ENCODE measurements at places on chromosomes 2 and 18.

DNA sequence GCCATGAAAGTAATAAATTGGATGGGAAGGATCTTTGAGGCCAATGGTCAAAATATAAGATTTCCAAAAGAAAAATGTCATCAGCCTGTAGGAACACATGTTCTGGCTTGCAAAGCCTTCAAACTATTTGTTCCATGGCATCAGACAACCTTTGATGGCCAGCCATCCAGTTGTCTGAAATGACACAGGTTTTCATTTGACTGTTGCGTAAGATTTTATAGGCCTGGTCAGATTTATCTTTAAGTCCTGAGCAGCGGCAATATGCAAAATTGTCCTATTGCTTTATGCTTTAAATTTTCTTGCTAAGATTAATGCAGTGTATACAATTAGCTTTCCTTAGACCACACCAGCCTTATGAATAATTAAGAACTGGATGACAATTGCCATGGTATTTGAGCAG lies 167.1 kb downstream of the AGPS start:
- DNase-seq, result no peak

GRCh38 chr18:74942319-74942910 lies 266.5 kb downstream of the PTGR3 start:
- DNase-seq, result no peak

DNA sequence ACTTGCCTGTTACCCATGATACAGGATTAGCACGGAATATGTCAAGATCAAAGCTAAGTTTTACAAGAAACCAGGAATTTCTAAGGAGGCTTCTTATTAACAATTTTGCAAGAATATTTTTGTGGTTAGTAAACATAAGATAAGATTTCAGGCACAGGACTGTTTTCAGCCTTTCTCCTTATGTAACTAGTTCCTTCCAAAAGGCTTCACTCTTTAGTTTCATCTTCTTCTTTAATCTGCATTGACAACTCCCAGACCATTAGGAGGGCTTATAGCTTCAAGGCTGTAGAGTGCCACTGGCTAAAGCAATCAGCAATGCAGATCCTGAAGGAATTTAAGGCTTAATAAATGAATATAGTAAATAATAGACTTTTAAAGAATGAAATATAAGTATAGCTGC lies 29.3 kb downstream of the SLC14A1 start:
- no peak for DNase-seq

- no peak for DNase-seq
Measured at GRCh38 chr2:133515271-133515670, 53.0 kb downstream of the NCKAP5 start.

DNA sequence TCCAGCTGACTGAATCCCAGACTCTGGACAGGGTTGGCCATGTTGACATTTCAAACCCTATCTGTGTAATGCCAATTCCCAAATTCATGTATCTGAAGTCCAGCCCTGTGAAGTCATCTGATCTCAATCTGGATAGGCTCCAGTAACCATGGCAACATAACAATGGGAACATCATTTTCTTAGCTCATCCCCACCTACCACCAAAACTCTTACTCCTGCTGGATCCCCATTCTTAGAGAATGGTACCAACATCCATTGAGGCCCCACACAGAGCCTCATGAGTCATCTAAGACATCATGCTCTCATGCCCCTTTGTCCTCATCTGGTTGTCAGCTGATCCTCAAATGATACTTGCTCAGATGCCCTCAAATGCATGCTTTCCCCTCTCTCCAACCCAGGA lies 58.9 kb upstream of the TEX51 start:
- DNase-seq, result no peak

GRCh38 chr2:48205137-48205798 lies 299.0 kb upstream of the FBXO11 start:
- no peak for DNase-seq

GRCh38 chr2:32932825-32933755 lies 13.7 kb upstream of the LTBP1 start:
- DNase-seq, result no peak

DNA sequence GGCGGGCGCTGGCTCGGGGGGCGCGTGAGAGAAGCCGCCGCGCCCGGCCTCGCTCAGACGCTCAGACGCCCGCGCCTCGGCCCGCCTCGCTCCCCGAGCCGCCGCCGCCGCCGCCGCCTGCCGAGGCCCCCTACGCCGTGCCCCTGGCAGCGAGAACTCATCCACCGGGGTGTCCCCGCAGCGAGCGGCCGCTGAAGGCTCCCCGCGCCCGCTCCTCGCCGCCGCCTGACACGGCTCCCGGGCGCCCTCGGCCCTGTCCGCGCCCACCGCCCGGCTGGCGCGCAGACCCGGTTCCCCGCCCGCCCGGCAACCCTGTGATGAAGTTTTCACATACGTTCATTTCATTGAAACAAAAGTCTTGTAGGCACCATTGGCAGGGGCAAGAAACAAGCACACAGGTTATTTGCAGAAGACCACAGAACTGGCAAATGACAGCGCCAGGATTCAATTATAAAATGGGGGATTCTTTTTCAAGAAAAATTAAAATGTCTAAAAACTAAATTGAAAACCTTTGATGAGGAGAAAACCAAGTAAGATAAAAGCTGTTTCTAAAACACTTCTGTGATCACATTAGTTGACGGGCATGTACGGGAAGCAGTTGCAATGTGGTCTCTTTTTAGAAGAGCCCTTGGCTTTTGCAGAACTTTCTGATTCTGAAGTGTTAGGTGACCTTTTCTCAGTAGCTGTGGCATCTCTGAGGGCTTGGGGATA lies 50.5 kb upstream of the TUBA3D start:
- no peak for DNase-seq

- peak; percentile 69 for DNase-seq
Measured at GRCh38 chr2:237674731-237675276, 47.4 kb downstream of the LRRFIP1 start.

DNA sequence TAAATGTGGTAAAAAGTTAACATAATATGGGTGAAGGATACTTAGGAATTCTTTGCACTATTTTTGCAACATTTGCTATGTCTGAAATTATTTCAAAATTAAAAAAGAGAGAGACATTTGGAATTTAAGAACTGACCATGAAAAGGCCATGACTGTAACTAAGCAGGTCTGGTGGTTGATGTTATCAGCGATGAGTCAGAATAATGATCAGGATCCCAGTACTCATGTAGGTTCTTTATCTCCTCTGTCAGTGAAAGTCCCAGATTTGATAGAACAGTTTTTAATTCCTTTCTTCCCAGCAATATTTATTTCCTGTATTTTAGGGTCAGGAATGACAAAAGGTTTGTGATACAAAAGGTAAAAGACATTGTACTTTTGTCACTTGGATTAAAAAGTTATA lies 242.4 kb upstream of the ZNF521 start:
- DNase-seq, result no peak

DNA sequence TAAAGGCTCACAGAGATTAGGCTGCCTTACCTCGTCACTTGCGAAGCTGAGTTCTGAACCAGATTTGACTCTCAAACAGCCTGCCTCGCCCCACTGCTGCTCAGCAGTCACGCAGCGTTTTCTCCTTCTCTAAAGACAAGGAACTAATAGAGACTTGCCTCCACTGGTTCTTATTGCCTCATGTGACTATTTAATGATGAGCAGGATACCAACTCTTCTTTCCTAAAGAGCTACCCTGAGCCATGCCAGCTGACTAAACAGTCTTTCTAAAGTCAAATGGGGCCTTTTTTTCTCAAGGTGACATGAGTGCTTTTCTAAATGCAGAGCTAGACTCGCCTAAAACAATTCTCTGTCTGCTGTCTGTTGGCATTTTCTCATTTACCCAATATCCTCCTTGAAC lies 147.5 kb downstream of the NCKAP5 start:
- DNase-seq, result no peak

- no peak for DNase-seq
Measured at GRCh38 chr2:134149904-134150303, 104.0 kb upstream of the MGAT5 start.

GRCh38 chr2:199458009-199458805 lies 468 bp upstream of the SATB2 start:
- DNase-seq, result no peak

DNA sequence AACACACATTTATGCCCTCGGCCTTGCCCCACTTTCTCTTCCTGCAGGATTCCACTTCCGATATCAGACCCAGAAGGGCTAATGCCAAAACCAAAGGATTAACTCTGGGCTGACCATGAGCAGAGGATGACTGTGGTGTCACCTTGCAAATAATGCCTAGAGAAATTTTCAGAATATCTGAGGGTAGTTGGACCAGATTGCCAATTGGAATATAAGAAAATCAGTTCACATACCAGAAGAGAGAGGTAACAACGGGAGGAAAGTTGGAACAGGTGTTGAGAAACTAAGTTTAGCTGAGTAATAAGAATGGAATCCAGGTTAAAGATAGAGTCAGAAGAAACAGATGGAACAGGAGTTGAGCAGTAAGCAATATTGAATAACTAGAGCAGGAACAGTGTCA lies 232.7 kb upstream of the UBE2E3 start:
- DNase-seq, result no peak

GRCh38 chr2:26780203-26780760 lies 5.6 kb upstream of the CENPA start:
- DNase-seq, result no peak

GRCh38 chr2:110167326-110168000 lies 37.4 kb downstream of the NPHP1 start:
- DNase-seq, result no peak

- DNase-seq, result no peak
Measured at GRCh38 chr18:5051207-5051606, 145.8 kb downstream of the AKAIN1 start.

- no peak for DNase-seq
Measured at GRCh38 chr2:18078216-18078615, 199.7 kb downstream of the KCNS3 start.

DNA sequence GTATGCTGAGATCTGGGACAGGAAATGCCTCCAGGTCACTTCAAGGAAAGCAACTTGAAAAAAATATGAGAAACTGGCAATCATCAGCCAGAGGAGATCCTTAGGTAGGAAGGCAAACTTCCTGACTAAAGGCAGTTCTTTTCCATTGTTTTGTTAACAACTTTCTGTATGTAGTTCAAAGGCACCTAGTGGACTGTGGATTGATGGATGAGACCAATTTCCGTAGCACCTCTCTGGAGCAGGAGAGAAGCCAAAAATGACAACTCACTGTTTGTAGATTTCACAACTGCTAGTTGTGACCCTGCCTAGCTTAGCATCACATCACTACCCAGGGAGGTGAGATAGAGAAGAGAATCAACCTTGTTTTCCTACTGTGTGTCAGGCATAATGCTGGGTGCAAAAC lies 21.8 kb upstream of the NOSTRIN start:
- DNase-seq, result no peak

DNA sequence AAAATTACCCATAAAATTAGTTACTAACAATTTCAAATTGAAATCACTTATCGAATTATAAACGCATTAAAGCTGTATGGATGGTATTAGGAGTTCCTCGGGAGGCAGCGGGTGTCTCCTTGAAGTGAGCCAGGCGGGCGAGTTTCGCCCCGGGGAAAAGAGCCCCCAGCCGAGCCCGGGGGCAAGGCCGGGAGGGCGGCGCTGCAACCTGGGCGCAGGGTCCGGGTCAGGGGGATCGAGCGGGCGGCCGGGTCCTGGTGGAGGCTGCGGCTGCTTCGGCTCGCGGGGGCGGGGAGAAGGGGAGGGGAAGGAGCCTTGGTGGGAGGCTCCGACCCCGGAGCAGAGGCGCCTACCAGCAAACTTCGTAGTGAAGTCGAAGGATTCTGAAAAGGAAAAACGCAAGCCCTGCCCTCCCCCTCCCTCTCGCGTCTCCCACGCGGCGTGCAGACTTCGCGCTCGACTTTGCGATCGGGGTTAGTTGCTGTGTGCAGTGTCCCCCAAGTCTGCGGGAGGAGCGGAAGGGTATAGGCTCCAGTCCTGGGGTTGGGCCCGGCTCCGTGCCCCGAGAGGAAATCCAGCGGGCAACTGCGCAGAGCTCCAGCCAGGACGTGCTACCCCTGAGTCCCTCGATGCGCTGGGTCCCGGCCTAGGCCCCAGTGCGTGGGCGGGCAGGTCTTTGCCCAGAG lies 140.8 kb downstream of the MEIS1 start:
- DNase-seq, result no peak

DNA sequence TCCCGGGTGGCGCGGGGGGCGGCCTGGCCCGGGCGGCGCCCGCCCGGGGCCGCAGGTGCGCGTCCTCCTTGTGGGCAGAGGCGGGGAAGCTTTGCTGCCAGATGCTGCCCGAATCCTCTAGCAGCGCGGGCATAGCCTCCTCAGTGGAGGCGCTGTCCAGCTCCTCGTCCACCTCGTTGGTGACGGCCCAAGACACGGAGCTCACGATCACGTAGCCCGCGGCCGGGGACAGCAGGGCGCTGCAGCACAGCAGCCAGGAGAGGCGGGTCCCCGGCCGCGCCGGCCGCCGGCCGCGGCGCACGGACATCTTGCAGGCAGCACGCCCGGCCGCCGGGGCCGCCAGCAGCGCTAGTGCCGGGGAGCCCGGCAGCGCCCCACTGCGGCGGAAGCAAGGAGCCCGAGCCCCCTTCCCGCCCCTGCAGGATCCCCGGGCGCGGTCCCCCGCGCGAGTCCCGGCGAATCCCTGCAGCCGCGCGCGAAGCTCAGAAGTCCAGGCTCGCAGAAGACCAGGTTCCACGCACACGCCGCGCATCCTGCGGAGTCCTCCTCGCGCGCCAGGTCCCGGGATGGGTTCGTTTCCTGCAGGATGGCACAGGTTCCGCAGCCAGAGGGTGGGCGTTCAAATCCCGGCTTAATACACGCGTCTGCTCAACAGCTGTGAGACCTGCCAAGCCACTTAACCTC lies at the start of gene CREG2:
Gene CREG2 (minus strand): TSS at position 353 of the 684 bp plus-strand sequence. CDS start 46 bp downstream, at position 307.
- peak; percentile 21 for DNase-seq

DNA sequence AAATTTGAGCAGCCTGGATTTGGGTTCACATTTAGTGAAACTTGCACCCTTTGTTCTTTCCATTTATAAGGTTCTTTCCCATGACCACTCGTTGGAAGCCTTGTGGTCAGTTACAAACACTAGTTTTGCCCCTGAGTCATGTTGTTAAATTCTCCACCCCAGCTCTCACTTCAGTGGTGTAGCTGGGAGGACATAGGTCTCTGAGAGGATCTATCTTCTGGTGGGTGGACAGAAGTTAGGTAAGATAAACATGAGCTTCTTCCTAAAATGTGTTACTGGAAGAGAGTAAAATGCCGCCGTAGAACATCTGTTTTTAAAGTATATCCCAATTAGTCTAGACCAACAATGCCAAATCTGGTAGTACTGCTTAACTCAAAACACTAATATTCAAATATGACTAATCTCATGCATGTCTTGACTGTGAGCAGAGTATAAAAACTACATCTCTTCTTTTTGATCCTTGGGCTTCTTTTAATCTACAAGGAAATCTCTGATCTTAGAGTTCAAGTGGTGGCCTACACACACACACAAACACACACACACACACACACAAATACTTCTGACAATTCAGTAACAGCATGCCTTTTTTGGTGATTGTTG lies 162.6 kb upstream of the FN1 start:
- no peak for DNase-seq

DNA sequence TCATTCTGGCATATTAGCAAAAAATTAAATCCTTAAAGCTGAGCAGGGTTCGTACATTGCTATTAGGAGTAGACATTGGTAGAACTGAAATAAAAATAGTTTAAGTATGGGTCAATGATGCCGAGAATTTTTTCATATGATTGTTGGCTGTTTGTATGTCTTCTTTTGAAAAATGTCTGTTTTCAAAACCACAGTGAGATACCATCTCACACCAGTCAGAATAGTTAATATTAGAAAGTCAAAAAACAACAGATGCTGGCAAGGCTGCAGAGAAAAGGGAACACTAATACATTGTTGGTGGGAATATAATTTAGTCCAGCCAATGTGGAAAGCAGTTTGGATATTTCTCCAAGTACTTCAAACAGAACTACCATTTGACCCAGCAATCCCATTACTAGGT lies 410.8 kb upstream of the TRIB2 start:
- DNase-seq, result no peak

GRCh38 chr2:32464431-32464830 lies 107.6 kb downstream of the BIRC6 start:
- no peak for DNase-seq
